Activated CD4-positive, alpha-beta memory T cell treated with anti-CD3 and anti-CD28 coated beads, Interleukin-2, amount 10 ng/mL, durations not matched to agents 7 days and 5 days (primary cell): ENCODE measurements at places on chromosomes 6 and 20. TPM values are rescaled to one million over a fixed set of nuclear protein-coding genes. Genes with fewer than 3 reads are reported as not detected.

Gene VNN1
- total RNA-seq, result not detected

Gene NOX3
- total RNA-seq, result not detected

Gene TAGAP
- total RNA-seq, result 53.2 TPM

DNA sequence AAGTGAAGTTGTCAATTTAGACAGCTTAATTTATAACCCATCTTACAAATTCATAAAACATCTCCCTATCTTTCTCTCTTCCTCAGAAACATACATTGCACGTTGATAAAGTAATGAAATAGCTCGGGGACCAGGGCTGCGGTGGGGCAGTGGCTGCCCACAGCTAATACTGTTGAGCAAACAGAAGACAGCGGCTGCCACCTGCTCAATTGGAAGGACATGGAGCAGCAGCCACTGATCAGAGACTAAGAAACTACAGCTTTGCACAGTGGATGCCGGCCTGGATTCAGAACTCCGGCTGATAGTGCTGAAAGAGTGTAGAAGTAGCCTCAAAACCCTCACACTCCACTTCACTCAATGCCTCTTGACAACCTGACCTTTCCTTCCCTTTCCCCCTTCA is 157.9 kb upstream of the PDE10A start:
- no peaks in the 10 kb centered on the region for H3K4me1 ChIP-seq
- H3K27ac ChIP-seq, result no peak overlapping the region
- H3K4me3 ChIP-seq, result no peak overlapping the region
- no peaks in the 10 kb centered on the region for H3K36me3 ChIP-seq

DNA sequence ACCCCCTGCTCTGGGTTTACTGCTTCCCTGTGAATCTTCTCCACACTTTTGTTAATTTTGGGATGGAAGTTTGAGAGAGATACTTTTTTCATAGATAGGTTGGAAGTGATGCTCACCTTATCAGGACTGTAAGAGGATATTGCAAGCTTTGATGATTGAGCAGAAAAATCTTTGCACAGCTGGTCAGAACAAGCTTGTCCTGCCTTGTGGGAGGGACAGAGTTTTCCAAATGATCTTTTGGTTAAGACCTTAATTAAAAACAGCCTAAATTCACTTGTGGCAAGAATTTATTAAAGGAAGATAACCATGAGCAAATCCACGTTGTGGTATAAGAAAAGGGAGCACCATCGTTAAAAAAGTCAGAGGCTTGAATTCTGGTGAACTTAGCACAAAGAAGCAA is 32.2 kb downstream of the E2F3 start:
- no peaks in the 10 kb centered on the region for H3K27me3 ChIP-seq
- no peak overlapping the region for H3K4me3 ChIP-seq
- peaks cover 83% of the 10 kb centered on the region for H3K36me3 ChIP-seq
